ENCODE measurements at places on chromosomes 6 and 20.
A peak's percentile ranks its signal among the peaks of the same experiment; 100 is the strongest.

GRCh38 chr6:125337706-125338105 lies 35.9 kb upstream of the HDDC2 start:
- DNase-seq = no peak

- no peak for DNase-seq
Observed at GRCh38 chr20:45958593-45958992, 13.4 kb downstream of the ZNF335 start.

DNA sequence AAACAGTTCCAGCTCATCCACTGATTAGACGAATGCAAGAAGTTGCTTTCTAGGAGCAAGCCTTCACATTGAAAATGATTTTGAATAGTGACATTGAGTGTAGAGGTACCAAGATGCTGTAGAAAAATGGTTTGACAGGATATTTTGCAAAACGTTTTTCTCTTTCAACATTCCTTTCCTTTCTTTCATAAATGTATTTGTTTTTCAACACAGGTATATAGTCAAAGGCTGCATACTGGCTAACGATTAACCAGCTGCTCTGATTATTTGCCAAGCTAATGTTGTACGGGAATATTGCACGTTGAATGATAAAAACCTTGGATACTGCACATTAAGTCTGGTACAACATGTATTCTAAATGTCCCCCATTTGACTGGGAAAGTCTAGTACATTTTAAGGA lies 78.8 kb upstream of the TENT5A start:
- DNase-seq = no peak

DNA sequence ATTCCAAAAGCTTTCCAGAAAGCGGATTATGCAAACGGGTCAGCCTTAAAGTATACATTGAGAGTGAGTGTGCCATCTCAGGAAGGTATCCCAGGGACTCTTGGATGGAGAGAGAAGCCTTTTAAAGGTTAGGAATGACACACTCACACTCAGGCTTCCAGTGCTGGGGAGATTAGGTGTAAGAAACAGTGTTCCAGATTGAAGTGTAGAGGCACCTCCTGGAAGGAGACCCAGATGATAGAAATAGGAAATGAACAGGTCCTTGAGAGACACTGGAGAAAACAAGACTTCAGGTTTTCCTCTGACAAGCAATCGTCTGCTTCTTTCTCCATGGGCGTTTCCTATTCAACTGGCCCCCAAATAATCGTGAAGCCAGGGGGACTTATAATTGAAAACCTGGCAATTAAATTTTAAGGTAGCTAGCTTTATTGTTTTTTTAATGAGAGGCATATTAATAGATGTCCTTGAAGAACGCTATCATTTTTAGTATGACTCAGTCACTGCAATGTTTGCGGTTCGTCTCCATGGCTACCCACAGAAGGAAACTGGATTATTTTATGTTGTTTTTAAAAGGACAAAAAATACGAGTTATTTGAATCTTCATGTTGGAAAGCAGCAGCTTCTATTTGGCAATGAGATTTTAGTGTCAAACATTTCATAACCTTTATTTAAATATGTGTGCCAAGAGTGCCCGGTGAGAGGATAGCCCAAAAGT lies 85.3 kb downstream of the TRMT6 start:
- DNase-seq = no peak

GRCh38 chr20:48595495-48596333 lies 232.1 kb downstream of the PREX1 start:
- no peak for DNase-seq

GRCh38 chr6:112575309-112575834 lies 228.2 kb downstream of the RFPL4B start:
- DNase-seq = no peak

- no peak for DNase-seq
Observed at GRCh38 chr6:42629845-42630244, 66.0 kb downstream of the UBR2 start.

DNA sequence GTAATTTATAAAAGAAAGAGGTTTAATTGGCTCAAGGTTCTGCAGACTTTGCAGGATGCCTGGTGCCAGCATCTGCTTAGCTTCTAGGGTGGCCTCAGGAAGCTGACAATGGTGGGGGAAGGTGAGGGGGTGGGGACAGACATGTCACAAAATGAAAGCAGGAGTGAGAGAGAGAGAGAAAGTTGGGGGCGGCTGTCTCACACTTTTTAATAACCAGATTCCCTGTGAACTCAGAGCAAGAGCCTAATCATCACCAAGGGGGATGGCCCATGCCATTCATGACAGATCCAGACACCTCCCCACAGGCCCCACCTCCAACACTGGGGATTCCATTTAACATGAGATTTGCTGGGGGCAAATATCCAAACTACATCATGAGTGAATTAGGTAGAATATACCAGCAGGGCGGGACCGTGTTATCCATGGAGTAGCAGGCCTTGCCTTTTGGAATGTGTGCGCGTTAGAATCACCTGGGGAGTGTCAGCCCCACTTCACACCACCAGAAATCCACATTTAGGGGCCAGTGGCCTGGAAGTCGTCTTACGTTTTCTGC lies 258.8 kb downstream of the CDH4 start:
- DNase-seq = no peak

DNA sequence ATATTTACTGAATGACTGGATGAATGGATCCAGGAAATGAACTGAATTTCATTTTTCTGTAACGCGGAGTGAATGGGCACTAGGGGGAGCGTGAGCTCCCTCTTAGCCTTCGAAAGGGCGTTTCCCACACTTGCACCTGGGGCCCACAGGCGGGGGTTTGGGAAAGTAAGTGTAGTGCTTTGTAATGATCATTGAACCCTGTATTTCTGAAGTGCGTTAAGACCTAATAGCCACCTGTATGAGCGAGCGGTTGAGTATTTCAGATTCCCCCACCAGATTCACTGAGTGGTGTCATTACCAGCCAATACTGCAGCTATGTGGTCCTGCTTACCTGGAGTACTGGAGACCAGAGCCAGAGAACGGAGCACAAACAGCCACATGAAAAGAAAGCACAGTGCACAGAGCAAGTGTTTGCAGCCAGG lies 10.5 kb downstream of the SYTL3 start:
- DNase-seq = peak; percentile 39

DNA sequence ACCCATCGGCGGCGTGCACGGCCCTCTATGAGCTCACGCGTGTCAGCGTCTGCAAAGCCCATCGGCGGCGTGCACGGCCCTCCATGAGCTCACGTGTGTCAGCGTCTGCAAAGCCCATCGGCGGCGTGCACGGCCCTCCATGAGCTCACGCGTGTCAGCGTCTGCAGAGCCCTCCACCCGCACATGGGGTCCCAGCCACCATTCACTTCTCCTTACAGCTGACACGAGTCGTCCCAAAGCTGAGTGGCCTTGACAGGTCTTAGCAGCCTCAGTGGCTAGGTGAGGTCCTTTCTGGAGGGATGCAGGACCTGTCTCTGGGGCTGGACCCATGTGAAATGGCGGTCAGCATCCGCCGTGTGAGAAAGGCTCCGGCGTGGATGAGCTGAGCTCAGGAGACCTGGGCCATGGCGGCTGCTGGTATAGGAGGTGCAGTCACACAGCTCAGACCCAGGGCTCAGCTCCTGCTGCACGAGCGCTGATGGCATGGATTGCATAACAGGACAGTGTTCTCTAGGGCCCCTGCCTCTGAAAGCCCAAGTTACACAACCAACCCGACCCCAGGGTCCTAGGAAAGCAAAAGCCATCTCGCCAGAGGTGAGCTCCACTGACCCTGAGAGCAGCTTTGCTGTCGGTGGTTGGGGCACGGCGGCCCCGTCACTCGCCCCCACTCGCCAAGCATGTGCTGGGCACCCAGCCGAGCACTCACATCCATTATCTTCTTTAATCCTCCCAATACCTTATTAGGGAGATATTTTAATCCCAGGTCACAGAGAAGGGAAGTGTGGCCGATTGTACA lies 38.9 kb downstream of the DLL1 start:
- no peak for DNase-seq

DNA sequence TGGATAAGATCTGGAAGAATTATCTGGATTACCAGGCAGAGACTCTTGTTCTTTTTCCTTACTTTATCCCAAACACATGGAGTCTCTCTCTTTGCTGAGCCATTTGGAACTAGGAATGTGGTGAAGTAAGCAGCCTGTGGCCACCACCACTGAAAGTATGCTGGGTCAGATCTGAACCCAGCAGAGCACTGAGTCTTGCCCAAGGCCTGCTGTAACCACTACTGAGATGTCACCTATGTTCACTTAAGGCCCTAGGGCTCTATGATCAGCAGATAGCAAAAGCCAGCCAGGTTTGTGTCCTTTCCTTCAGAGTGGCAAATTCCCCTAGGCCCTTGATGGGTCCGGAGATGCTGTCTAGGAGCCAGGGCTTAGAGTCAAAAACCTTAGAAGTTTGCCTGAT lies 103.3 kb upstream of the PLN start:
- DNase-seq = no peak

DNA sequence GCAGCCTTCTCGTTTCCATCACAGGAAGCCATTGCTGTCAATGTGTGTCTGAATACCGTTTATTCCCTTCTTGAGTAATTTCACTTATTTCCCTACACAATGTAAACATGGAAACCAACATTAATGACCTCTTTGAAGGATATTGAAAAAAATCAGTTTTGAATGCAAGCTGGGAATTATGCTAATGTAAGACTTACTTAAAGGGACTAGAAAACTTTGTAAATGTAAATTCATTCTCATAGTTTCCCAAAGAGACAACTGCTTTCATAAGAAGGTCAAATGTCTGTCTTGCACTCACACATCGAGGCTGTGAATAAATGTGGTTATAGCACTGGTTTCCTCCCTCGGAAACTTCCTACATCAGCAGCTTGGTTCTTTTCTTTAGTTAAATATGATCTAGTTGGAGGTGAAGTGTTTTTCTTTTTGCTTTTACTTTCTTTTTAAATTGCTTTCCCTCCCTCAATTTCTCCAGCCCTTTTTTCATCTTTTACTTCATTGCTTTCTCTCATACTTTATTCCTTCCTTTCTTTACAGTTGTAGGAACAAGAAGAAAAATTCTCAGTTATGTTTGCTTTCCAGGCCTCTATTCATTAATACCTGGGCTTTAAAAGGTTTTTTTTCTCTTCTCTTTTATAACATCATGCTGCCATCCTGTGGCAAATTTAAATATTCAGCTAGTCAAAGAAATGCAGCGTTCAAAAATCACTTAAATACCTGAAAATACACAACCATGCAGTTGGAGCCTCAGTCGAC lies 108.3 kb downstream of the TNFAIP3 start:
- DNase-seq = no peak

- no peak for DNase-seq
Observed at GRCh38 chr6:119476554-119476953, 127.0 kb upstream of the MAN1A1 start.
